ENCODE measurements at places on chromosomes 12 and 14.
A peak's percentile ranks its signal among the peaks of the same experiment; 100 is the strongest.

- no peak for DNase-seq
Measured at GRCh38 chr14:56351861-56352260, 227.7 kb upstream of the TMEM260 start.

DNA sequence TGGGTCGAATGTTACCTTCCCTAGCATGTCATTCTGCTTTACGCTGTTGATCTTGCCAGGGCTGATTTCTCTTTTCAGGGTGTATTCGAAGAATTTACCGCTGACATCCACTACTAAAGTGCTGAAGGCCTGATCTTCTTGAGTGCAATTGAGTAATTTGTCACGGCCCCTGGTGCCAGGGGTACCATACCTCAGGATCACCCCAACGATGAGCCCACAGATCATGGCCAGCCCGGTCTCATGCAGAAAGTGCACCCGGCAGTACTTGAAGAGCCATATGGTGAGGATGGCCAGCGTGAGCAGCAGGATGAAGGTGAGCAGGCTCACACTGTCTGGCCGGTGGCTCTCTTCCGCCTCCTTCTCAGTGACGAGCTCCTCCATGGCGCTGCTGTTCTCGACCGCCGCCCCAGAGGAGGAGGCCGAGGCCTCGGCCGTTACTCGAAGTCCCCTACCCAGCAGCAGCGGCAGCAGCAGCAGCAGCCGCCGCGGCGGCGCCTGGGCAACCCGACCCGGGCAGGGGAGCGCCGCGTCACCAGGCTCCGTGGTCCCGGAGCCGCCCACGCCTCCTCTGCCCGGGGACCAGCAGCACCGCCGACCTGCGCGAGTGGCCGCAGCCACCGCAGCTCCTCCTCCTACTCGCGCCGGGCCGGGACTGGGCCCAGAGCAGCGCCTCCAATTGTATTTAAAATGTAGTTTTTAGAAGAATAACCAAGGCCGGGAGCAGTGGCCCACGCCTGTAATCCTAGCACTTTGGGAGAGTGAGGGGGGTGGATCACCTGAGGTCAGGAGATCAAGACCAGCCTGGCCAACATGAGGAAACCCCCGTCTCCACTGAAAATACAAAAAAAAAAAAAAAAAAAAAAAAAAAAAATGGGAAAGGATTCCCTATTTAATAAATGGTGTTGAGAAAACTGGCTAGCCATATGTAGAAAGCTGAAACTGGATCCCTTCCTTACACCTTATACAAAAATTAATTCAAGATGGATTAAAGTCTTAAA lies 58.5 kb upstream of the TMPO start:
- DNase-seq, result peak; percentile 53

- DNase-seq, result no peak
Measured at GRCh38 chr12:76201316-76201715, 116.8 kb upstream of the NAP1L1 start.

DNA sequence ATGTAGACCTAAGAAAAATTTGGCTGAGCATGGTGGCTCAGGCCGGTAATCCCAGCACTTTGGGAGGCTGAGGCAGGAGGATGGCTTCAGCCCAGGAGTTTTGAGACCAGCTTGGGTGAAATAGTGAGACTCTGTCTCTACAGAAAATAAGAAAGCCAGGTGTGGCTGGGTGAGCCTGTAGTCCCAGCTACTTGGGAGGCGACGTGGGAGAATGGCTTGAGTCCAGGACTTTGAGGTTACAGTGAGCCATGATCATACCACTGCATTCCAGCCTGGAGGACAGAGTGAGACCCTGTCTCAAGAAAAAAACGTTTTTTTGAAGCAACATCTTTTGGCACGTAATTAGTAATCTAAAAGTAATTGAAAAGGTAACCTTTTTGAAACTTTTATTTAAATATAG lies 70.9 kb downstream of the FERMT2 start:
- DNase-seq, result no peak

DNA sequence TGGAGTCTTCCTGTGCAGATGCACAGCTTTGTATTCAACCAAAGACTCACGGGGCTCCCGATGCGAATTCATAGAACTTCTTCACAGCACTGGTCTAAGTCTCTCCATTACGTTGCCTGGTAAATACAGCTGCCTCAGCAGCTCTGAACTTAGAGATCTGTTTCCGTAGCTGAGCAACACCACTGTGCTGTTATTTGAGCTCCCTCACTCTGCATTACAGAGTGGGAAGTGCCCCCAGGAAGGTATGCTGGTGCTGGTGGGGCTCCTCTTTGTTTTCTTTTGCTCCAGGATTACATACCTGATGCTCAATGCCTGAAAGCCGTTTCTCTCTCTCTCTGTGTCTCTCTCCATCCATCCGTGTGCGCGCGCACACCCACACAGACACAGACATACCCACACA lies 227.5 kb upstream of the RMST start:
- no peak for DNase-seq

DNA sequence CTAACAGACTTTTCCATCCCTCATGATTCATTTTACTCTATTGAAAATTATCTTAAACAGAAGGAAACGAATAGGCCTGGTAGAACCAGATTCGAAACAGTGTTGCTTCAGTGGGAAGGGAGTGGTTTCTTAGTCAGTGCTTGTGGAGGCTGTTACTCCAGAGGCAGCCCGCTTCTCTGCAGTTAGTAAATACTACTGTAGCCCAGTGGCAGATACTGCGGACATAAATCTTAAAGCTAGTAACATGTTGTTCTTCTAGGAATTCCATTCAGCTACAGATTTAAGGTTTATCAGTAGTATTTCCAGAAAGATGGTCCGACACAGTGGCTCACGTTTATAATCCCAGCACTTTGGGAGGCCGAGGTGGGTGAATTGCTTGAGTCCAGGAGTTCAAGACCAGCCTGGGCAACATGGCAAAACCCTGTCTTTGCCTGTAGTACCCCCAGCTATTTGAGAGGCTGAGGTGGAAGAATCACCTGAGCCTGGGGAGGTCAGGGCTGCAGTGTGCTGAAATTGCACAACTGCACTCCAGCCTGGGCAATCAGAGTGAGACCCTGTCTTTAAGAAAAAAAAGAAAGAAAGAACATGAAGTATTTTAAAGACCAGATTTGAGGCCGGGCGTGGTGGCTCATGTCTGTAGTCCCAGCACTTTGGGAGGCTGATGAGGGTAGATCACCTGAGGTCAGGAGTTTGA lies 45.9 kb downstream of the DIP2B start:
- no peak for DNase-seq

GRCh38 chr12:97875064-97875463 lies 412.5 kb downstream of the RMST start:
- DNase-seq, result no peak

- DNase-seq, result no peak
Measured at GRCh38 chr12:94815958-94816357, 165.6 kb upstream of the TMCC3 start.

- DNase-seq, result no peak
Measured at GRCh38 chr12:98470469-98471082, 44.8 kb upstream of the TMPO start.

DNA sequence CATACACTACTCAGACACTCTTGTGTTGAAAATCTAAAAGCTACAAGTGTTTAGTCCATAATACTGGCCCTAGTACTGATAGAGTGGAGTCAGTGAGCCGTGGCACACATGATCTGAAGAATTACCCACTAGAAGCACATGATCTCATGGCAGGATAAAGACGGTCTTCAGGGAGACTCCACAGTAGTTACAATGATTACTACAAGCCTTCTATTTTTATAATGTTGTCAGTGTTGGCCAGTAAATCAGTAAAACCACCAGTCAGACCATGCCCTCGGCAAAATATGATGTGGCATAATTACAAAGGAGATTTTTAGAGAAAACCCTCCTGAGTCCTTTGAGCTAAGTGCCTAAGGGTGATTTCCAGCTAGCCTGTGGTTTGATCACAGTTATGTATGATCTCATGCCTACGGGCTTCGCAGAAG lies 114.9 kb downstream of the PDZRN4 start:
- DNase-seq, result no peak

DNA sequence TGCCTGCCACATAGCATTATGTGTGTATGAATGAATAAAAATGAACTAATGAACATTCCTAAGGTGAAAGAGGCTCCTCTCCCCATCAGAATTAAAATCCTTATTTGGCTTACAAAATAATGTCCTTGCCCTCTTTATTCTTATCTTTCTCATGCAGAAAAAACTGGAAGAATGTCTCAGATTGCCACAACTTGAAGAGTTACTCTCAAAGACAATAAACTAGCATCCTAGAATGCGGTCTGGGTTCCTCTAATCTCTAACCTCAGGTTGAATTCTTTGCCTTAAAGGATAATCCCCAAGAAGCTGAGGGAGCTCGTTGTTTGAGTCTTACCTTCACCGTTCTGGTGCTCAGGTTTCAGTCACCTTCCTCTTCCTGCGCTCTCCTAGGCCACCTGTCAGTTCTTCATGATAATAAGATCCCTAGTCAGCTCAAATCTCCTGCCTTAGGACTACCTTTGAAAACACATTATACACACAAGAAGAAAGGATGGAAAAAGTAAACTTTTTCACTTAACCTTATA lies 147.1 kb downstream of the PHLDA1 start:
- no peak for DNase-seq

GRCh38 chr12:124713041-124713435 lies 145.6 kb upstream of the NCOR2 start:
- DNase-seq, result no peak
